Vagina (tissue), 2 donors: ENCODE measurements at places on chromosomes 16 and 17.
A peak's percentile ranks its signal among the peaks of the same experiment; 100 is the strongest.

- no peak for DNase-seq
Measured at GRCh38 chr17:48559840-48560817, 15.2 kb upstream of the HOXB2 start.

DNA sequence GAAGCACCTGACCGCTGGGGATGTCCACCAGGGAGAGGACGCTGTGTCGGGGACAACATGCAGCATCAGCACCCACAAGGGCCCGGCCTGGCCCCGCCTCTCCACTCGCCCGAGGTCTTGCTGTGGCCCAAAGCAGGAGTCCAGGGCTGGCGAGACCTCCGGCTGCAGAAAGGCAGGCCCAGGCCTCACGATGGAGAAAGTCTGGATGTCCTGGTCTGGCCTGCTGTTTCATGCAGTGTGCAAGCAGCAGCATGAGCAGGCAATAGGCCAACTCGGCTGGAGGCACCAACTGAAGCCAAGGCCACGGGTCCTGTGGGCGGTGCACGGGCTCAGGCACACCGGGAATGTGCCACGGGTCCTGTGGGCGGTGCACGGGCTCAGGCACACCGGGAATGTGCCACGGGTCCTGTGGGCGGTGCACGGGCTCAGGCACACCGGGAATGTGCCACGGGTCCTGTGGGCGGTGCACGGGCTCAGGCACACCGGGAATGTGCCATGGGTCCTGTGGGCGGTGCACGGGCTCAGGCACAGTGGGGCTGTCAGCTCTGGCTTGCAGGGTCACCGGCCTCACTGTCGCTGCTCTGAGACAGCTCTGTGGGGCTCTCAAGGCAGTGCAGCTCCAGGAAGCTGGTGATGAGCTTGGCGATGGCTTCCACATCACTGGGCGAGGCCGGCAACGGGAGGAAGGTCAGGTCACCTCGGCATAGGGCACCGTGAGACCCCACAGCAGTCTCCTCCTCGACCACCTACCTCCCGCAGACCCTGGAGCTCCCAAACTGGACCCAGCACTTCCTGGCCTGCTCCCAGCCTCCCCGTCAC is 6.9 kb downstream of the CYBC1 start:
- no peak for DNase-seq

GRCh38 chr16:28936784-28937155 is 5.0 kb downstream of the CD19 start:
- DNase-seq, result no peak

GRCh38 chr16:26413780-26414179 is 652.9 kb upstream of the C16orf82 start:
- no peak for DNase-seq

DNA sequence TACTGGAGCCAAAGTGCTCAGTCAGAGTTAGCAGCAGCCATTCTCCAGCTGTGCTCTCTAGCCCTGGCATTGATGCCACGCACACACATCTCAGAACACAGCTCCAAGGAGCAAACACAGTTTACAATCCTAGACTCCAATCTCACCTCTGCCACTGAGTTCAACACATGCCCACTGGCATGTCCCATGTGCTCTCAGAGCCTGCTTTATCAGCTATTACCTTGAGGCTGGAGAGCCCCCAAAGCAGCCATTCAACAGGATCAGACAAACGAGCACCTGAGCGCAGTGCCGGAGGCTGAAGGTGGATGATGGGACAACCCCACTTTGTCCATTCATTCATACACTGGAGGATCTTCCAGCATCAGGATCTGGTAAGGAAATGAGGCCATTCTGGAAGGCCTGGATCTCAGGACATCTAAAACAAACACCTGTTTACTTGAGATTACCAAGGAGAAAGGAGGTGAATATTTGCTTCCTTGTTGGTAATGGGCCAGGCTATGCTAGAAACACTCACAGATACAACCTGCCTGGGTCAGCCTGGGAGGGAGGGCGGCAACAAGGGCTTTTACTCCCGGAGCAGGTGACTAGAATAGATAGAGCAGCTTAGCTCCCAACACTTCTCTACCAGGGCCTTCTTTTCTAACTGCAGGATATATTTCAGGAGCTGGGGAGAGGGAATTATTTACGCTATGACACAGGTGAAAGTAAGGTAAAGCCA is 25.4 kb downstream of the RANBP10 start:
- DNase-seq, result no peak

DNA sequence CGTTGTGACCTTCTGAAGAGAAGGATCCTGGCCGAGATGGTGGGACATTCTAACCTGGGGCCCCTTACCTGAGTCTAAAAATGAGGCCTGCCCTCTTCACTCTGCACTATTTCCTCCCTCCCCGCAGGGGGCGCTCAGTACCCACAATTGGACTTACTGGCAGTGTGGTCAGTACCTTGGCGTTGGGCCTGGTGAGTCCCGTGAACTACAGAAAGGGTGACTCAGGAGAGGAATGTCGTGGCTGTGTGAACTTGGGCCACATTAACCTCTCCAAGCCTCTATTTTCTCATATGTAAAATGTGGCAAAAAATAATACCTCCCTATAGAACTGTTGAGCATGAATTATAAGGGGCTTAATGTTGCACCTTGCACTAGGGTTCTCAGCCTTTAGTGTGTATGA is 3.9 kb downstream of the RSAD1 start:
- no peak for DNase-seq

DNA sequence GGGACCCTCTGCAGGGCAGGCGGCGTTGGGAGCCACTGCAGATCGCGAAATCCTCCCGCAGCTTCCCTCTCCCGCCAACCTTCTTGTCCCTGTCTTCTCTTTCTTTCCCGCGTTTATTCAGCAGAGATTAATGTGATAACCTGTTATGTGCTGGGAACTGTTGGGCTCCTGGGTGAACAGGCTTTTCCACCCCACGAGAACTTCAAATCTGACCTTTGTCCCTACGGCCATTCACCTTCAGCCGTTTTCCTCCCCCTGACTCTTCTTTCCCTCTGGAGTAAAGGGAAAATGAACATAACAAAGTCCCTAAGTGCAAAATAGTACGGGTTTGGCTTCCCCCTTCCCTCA is 15.2 kb upstream of the KPNA2 start:
- DNase-seq, result no peak

- DNase-seq, result peak; percentile 93
Measured at GRCh38 chr17:67520252-67520906, 143.3 kb downstream of the PITPNC1 start.

DNA sequence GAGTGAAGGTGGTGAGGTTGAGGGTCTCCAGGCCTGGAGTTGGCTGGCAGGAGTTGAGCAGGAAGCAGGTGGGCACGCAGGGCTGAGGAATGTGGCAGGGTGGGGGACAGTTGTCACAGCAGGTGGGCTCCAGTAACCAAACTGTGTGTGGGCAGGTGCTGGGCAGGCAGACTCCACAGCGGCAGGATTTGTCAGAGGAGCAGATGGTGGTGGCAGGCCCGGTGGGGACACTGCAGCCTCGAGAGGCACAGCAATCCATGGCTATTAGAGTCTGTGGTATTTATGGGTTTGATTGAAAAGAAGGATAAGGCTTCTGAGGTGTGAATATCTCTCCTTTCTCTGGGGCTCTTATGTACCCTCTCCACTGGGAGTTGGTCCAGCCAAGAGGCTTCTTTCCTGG is at the start of gene KRTAP3-3:
Gene KRTAP3-3 (minus strand): TSS at position 326 of the 400 bp plus-strand sequence. CDS start 67 bp downstream, at position 259.
- no peak for DNase-seq

DNA sequence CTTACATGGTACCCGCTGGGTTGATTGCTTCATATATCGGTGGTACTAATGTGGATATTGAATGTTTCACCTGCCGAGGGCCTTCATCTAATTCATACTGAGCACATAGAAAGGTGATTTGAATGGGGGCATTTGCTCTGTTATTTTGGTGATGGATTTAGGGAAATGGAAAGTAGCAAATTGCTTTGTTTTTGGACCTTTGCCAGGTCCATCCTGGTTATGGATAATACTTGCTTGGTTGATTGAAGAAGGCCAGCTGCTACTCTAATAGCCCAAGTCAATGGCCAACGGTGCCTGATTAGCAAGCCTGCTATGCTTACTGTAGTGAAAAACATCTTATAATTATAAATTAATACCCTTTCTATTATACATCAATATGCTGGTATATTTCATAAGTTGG is 253.6 kb downstream of the CDH13 start:
- no peak for DNase-seq

- no peak for DNase-seq
Measured at GRCh38 chr16:80263181-80263823, 277.5 kb upstream of the DYNLRB2 start.
